ENCODE measurements at places on chromosomes 11 and 22. TPM values are rescaled to one million over a fixed set of nuclear protein-coding genes. Genes with fewer than 3 reads are reported as not detected.

The GLYATL1 gene
- 0.69 TPM for total RNA-seq

The NRIP3 gene
- 0.63 TPM for total RNA-seq

The CLCF1 gene
- total RNA-seq: 4.1 TPM

The APOL5 gene
- not detected for total RNA-seq

The OR51B4 gene
- not detected for total RNA-seq

The IFITM10 gene
- total RNA-seq: 2.3 TPM

The MS4A12 gene
- total RNA-seq: not detected

The GPR83 gene
- not detected for total RNA-seq

The DSCAML1 gene
- 5.3 TPM for total RNA-seq

The SCUBE1 gene
- total RNA-seq: 0.28 TPM
